Ovary (tissue), 10 donors: ENCODE measurements at places on chromosomes 1 and 21. TPM values are rescaled to one million over a fixed set of nuclear protein-coding genes. Genes with fewer than 3 reads are reported as not detected.
A peak's percentile ranks its signal among the peaks of the same experiment; 100 is the strongest.

GRCh38 chr21:14712121-14712715 is 166.1 kb upstream of the SAMSN1 start:
- no peak overlapping the region for H3K4me3 ChIP-seq
- no peak for DNase-seq
- no peaks in the 10 kb centered on the region for H3K4me1 ChIP-seq
- no peak overlapping the region for H3K27ac ChIP-seq

- DNase-seq: no peak
- no peak overlapping the region for H3K27ac ChIP-seq
- H3K27me3 ChIP-seq: no peaks in the 10 kb centered on the region
- no peaks in the 10 kb centered on the region for H3K36me3 ChIP-seq
- H3K4me1 ChIP-seq: no peaks in the 10 kb centered on the region
- H3K4me3 ChIP-seq: no peak overlapping the region
Measured at GRCh38 chr1:62288224-62288623, 31.0 kb downstream of the KANK4 start.

- H3K4me1 ChIP-seq: peaks cover 7% of the 10 kb centered on the region
- H3K27ac ChIP-seq: no peak overlapping the region
- no peaks in the 10 kb centered on the region for H3K27me3 ChIP-seq
Measured at GRCh38 chr1:7590426-7590790, 180.7 kb upstream of the VAMP3 start.

DNA sequence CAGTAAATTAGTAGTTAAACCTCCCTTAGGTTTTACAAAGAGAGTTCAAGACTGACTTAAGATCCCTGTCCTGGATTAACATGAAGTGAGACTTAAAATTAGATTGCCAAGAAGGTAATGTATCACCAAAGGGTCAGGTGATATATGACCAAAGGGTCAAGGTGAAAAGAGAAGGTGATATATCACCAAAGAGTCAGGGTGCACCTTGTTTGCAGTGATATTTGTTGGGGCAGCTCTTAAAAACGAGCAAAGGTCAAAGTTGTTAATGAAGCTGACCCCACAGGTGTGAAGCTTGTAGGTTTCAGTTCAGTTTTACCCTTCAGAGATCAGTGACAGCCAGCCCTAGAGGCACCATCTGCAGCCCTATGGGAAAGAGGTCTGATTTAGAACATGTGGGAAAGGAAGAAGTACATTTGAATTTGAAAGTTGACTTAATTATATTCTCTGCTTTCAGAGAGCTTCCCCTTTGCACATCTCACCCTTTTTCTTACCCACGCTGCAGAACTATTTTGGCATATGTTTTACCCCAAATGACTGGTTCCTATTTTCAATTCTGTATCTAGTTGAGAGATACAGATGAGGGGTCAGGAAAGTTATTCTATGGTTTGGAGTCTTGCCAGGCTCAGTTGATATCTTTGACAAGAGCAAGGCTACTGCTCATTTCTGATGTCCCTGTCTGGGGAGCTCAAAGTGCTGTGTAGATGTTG is 170.8 kb downstream of the S1PR1 start:
- H3K4me1 ChIP-seq: no peaks in the 10 kb centered on the region
- H3K27ac ChIP-seq: no peak overlapping the region
- H3K27me3 ChIP-seq: no peaks in the 10 kb centered on the region
- H3K4me3 ChIP-seq: no peak overlapping the region
- no peaks in the 10 kb centered on the region for H3K36me3 ChIP-seq
- no peak for DNase-seq

GRCh38 chr21:16742131-16742641 is 770.7 kb upstream of the CXADR start:
- DNase-seq: peak; percentile 73
- H3K27me3 ChIP-seq: no peaks in the 10 kb centered on the region
- H3K36me3 ChIP-seq: no peaks in the 10 kb centered on the region
- H3K4me3 ChIP-seq: no peak overlapping the region

GRCh38 chr1:53725238-53725689 is 13.7 kb downstream of the GLIS1 start:
- H3K27me3 ChIP-seq: no peaks in the 10 kb centered on the region
- no peak for DNase-seq

- H3K27ac ChIP-seq: no peak overlapping the region
- H3K4me3 ChIP-seq: no peak overlapping the region
- DNase-seq: no peak
- H3K36me3 ChIP-seq: no peaks in the 10 kb centered on the region
Measured at GRCh38 chr21:28943631-28944030, 49.0 kb downstream of the LTN1 start.

DNA sequence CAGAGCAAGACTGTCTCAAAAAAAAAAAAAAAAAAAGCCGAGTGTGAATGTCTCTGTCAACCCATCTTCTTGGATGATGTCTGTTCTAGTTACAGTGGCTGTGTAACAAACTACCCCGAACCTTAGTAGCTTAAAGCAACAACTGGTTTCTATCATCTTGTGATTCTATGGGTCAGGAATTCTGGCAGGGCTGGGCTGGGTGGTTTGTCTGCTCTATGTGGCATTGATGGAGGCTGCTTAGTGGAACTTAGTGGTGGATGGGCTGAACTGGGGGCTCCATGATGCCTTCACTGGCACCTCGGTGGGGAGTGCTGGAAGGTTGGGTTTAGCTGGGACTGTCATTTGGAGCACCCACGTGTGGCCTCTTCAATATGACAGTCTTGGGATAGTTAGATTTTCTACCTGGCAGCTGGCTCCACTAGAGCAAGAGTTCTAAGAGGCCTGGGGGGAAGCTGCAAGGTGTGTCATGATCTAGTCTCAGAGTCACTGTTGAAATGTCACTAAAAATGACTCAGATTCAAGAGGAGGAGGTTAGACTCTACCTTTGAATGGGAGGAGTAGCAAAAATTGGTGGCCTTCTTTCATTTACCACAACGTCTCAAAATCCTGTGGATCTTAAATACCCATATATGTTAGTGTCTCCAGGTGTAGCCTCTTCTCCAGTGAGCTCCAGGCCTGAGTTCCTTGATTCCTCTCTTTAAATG is 18.6 kb downstream of the ACOT11 start:
- DNase-seq: no peak
- no peaks in the 10 kb centered on the region for H3K27me3 ChIP-seq
- H3K4me3 ChIP-seq: no peak overlapping the region
- H3K36me3 ChIP-seq: no peaks in the 10 kb centered on the region
- no peak overlapping the region for H3K27ac ChIP-seq

DNA sequence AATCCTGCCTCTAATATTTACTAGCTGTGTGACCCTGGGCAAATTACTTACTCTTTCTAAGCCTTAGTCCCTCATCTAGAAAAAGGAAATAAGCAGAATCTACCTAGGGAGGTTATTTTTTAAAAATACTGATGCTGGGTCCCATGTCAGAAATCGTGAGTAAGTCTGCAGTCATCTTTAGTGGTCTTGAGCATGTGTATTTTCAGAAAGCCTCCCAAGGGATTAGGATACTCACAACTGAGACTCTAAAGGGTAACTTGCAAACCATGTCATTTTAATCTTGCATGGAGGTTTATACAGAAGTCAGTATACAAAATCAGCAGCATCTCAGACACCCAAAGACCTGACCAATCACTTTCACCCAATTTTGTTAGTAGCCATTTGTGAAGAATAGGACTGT is 43.2 kb downstream of the DSTYK start:
- no peak overlapping the region for H3K4me3 ChIP-seq
- no peak for DNase-seq
- no peaks in the 10 kb centered on the region for H3K27me3 ChIP-seq
- no peak overlapping the region for H3K27ac ChIP-seq
- no peaks in the 10 kb centered on the region for H3K36me3 ChIP-seq

DNA sequence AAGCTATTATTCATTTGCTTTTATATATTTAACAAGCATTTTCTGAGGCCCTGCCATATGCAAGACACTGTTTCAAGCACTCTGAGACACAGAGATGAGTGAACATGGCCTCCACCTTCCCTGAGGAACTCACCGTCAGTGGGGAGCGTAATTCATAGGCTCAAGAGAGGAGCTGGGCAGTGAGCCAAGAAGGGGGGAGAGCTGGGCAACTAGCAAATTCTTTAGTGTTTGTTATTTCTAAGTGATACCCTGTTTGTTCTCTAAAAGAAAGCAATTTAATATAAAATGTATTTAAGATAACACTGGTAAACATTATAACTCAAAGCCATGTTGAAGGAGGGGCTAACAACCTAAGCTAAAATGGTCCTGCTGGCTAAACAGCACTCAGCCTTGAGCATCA is 119.2 kb upstream of the NGF start:
- peak; percentile 63 for DNase-seq
- H3K4me1 ChIP-seq: peaks cover 8% of the 10 kb centered on the region
- no peaks in the 10 kb centered on the region for H3K36me3 ChIP-seq

DNA sequence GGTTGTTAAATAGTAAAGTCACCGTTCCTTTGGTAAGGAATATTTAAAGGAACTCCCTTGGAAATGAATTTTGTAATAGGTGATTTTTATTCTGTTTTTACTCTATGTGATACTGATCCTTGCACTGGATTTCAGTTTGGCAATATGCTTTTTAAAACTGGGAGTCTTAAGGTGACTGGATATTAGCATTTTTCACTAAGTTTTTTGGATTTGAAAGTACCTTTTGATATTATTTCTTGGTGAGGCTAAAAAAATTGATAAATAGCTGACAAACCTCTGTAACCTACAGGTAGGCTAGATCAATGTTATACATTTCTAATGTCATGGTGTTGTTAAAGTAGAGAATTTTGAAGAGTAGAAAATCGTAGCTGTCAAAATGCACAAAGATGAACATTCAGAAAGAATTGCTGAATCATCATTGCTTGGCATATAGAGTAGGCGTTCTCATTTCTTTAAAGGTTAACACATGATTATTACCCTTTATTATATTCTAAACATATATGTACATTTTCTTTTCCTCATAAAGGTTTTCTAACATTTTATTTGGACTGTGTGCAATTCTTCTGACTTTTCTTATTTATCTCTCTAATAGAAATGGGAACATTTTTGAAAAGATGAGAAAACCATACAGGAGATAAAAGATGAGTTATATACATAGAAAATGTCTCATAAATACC is 1.5 kb upstream of the DNAJB4 start:
- no peaks in the 10 kb centered on the region for H3K27me3 ChIP-seq
- no peak for DNase-seq
- no peaks in the 10 kb centered on the region for H3K36me3 ChIP-seq
- H3K4me3 ChIP-seq: no peak overlapping the region
- H3K27ac ChIP-seq: no peak overlapping the region
- no peaks in the 10 kb centered on the region for H3K4me1 ChIP-seq

DNA sequence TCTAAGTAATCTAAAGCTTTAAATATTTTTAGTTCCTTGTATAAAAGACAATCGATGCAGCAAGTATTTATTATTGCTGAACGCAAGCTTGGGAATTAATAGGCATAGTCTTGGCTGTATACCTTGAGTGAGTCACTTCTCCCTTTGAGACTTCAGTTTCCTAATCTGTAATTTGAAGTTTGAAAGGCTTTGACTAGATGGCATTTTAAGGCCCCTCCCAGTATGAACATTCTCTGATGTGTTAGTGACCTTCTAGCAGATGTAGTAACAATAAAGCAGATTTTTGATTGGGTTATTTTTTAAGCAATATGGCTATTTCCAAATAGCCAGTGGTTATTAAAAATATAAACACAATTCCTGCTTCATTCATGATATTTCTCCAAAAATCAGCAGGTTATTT is 58.2 kb downstream of the DUSP10 start:
- H3K27me3 ChIP-seq: no peaks in the 10 kb centered on the region
- no peaks in the 10 kb centered on the region for H3K4me1 ChIP-seq
- H3K4me3 ChIP-seq: no peak overlapping the region

DNA sequence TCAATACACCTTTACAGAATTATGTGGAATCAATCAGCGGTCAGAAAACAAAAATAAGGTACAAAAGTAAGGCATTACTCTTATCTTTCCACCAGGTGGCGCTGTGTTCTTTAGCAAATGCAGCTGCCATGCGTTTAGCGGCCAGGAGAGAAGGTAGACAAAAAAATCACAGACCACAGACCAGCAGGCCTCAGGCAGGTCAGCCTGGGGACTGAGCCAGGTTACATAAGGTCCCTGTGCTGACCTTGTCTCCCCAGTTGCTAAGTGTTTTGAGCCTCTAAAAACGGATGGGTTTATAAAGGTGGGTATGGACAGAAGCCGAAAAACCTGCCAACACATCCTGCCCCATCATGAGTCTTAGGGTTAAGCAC is 2.8 kb downstream of the RGS16 start:
- H3K36me3 ChIP-seq: no peaks in the 10 kb centered on the region
- H3K4me1 ChIP-seq: peaks cover 6% of the 10 kb centered on the region
- H3K27me3 ChIP-seq: no peaks in the 10 kb centered on the region

DNA sequence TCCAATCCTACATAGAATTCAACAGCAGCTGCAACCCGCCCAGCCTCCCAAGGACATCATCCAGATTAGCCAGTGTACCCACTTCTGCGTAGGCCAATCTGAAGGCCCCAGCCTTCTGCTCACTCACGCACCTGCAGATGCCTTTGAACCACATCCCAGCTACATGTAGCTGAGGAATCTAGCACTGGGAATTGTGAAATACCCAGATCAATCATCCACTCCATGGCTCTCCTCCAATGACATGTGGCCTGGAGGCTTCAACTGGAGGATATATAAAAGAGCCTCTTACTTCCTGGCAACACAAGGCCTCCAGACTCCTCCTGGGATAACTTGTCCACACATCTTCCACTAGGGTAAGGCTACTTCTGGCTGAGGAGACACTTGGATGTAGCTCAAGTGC is at the start of gene LCE6A:
TSS of gene LCE6A (plus strand) at position 301 of the 400 bp plus-strand sequence. CDS start 665 bp downstream, outside the sequence.
- no peaks in the 10 kb centered on the region for H3K27me3 ChIP-seq
- no peak for DNase-seq
- no peaks in the 10 kb centered on the region for H3K4me1 ChIP-seq

- no peaks in the 10 kb centered on the region for H3K27me3 ChIP-seq
- no peaks in the 10 kb centered on the region for H3K36me3 ChIP-seq
- DNase-seq: no peak
- H3K4me3 ChIP-seq: no peak overlapping the region
- no peak overlapping the region for H3K27ac ChIP-seq
Measured at GRCh38 chr1:41853907-41854306, 64.8 kb downstream of the HIVEP3 start.

GRCh38 chr1:167520711-167521206 is 2.4 kb upstream of the CD247 start:
- no peak overlapping the region for H3K4me3 ChIP-seq
- H3K4me1 ChIP-seq: no peaks in the 10 kb centered on the region
- H3K27ac ChIP-seq: no peak overlapping the region
- no peaks in the 10 kb centered on the region for H3K36me3 ChIP-seq
- no peak for DNase-seq

- H3K27me3 ChIP-seq: no peaks in the 10 kb centered on the region
- H3K36me3 ChIP-seq: no peaks in the 10 kb centered on the region
- no peak for DNase-seq
- no peak overlapping the region for H3K4me3 ChIP-seq
- H3K4me1 ChIP-seq: no peaks in the 10 kb centered on the region
- no peak overlapping the region for H3K27ac ChIP-seq
Measured at GRCh38 chr21:34270411-34270810, 93.4 kb upstream of the KCNE2 start.

GRCh38 chr1:65104854-65105534 is 43.0 kb upstream of the AK4 start:
- H3K36me3 ChIP-seq: no peaks in the 10 kb centered on the region
- no peaks in the 10 kb centered on the region for H3K27me3 ChIP-seq
- no peaks in the 10 kb centered on the region for H3K4me1 ChIP-seq
- H3K27ac ChIP-seq: no peak overlapping the region
- H3K4me3 ChIP-seq: no peak overlapping the region
- no peak for DNase-seq

The CFAP126 gene
- 1.7 TPM for total RNA-seq

The CLDN14 gene
- total RNA-seq: not detected

The SH3BGR gene
- total RNA-seq: 2.6 TPM

The TNNT2 gene
- 0.11 TPM for total RNA-seq

The SPATA21 gene
- total RNA-seq: not detected

The LRRC71 gene
- total RNA-seq: 0.36 TPM

The IL20 gene
- total RNA-seq: not detected

The RAD54L gene
- total RNA-seq: 0.66 TPM
